Dorsolateral prefrontal cortex (tissue), 122 donors: ENCODE measurements at places on chromosomes 4 and X.

DNA sequence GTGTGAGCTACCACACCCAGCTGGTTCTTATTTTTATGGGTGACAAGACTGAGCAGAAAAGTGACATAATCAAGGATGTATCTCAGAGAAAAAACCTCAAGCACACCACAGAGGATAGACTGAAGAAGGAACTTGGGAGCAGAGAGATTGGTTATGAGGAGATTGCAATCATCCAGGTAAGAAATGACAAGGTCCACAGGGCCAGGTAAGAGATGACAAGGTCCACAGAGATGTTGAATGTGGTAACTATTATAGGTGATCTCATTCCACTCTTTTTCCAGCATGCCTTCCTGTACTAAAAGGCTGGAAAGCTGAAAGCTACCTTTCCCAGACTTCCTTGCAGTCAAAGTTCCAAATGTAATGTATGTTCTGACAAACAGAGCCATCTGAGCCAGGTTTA, 15.9 kb upstream of the RBM47 start:
- DNase-seq, result no peak

DNA sequence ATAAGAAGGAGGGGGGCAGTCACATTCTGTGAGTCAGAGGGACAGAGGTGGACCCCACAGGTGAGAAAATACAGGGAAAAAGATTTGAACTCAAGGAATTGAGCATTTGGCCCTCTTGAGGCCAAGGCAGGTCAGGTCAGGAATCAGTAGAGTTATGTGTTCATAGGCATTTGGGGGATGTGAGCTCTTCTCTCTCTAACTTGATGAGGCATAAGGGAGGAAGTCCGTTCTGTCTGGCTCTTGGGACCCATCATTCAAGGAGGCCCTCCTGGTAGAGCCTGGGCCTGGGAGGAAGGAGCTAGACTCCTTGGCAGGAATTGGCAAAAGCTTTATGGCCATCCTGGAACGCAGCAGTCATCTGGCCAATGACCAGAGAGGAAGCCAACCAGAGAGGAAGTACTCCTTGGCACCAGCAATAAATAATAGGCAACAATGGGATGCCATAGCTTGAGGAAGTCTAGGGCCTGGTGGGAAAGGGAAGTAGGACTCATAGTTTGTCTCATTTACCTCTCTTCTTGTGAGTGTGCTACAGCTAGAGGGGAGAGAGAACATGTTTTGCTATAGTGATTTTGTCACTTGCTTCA, 53.0 kb downstream of the MSN start:
- no peak for DNase-seq

DNA sequence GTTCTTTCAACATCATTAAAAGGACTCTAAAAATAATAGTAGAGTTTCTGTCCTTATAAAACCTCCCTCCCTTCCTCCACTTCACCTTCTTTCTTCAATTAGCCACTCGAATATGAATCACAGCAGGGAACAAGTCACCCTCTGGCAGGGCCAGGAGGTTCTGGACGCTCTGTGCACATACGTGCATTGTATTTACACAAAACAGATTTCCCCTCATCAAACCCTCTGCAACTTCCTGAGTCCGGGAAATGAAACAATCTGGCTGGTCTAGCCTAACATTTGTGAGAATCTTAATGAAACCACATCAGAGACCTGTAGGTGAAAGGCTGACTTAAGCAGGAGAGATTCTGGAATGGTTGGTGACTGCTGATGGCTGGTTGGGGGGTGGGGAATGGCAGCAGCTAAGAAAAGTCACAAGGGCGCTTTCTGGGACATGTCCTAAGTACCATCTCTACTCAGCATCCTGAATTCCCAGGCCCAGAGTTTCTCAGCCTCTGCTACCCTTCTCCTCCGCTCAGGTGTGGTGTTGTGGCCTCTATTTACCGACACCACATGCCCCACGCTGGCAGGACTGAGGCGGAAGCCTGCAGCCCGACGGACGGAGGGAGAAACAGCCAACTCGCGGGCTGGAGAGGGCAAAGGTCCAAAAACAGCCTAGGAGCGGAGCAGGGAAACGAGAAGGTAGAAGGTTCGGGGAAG, 1.0 kb downstream of the ZDHHC9 start:
- no peak for DNase-seq

DNA sequence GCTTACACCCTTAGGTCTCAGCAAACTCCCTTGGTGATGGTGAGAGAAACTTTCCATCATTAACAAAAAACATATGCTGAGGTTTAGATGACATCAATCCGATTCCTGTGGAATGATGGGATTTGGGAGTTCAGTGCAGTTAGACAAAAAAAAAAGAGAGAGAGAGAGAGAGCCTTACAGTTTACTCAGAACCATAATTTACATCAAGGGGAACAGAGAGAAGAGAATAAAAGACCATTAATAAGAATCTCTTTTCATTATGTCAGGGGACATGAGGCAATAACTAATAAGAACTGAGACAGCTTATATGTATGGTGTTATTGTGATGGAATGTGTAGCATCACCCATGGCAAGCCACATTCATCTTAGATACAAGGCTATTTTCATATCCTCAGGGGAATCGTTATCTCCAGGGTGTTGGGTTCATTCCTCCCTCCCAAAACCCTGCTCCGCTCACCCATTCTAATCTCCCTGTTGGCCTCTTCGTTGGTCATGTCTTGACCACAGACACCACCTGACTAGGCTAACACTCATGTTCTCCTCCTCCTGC, 175.7 kb upstream of the MXRA5 start:
- DNase-seq, result no peak

GRCh38 chrX:141405853-141406492, 163.7 kb upstream of the SPANXC start:
- no peak for DNase-seq

- no peak for DNase-seq
Observed at GRCh38 chr4:80026100-80026499, 46.9 kb downstream of the ANTXR2 start.

GRCh38 chr4:41820473-41820872, 71.9 kb upstream of the PHOX2B start:
- no peak for DNase-seq

- DNase-seq, result no peak
Observed at GRCh38 chrX:132333351-132333750, 114.1 kb upstream of the RAP2C start.

- no peak for DNase-seq
Observed at GRCh38 chr4:182640932-182641331, 276.3 kb downstream of the DCTD start.

- DNase-seq, result no peak
Observed at GRCh38 chr4:128288689-128289106, 1.1 kb upstream of the PGRMC2 start.
